ENCODE measurements at places on chromosomes 3 and 15.

- peak; percentile 3 for DNase-seq
Observed at GRCh38 chr3:59726279-59726678, 676.5 kb upstream of the CFAP20DC start.

GRCh38 chr15:51335087-51335486 lies 3.3 kb downstream of the CYP19A1 start:
- no peak for DNase-seq

DNA sequence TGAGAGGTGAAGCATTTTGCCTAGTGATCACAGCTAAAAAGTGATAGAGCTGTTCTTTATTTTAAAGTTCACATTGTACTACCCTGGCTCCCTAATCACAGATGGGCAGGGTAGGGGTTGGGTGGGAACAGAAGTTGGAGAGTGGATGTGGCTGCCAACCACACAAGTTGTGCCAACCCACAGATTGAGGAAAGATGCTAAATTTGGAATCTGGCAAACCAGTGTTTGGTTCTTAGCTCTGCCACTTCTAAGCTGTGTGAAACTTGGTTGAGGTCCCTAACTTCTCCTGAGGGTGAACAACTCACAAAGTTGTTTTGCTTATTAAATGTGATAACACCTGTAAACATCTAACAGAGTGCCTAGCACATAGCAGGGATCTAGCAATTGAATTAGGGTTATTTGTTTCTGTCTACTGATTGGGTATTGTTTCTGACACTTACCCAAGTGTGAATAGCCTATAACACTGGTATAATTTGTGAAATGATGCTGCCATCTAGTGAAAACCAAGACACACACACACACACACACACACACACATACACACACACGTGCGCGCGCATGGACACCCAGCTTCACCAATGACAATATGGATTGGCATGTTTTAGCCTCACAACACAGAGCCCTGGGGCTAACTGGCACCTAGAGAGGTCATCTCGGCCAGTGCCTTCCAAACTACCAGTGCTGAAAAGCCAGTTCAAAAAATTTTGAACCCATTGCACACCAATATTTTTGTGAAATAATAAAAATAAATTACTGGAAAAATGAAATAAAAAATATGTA lies 25.3 kb downstream of the ADGRG7 start:
- DNase-seq = no peak

DNA sequence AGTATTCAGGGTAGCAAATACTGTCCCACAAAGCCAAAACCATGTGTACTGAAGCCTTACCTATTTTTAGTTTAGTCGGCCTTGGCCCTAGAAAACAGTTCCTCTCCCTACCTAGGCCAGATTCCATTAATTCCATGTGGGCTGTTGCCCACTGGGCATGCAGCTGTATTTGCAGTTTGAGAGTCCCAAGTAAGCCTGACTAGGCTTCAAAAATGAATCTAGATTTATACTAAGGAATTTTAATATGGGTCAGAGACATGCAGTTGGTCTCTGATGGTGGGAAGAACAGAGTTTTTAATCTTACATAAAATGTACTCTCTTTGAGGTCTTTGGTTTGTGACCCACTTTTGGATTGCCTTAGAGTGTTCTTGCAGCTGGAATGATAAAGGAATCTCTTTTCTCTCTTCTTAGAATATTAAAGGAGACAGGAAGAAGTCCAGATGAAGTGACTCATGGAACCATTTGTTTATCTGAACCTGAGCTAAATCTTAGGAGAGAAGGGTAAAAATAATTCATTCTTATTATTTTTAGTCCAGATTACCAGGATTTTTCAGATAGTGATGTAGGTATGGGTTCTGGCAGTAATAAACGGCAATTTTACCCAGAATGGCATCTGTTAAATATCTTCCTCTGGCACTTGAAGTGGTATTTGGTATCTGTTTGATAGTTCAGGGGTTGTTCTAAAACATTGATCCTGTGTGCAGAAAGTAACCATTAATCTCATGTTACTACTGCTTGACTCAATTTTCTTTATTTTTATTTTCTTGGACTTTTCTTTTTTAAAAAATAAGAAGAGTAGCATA lies 33.8 kb downstream of the GLCE start:
- no peak for DNase-seq

GRCh38 chr15:83747050-83747717 lies 93.3 kb downstream of the ADAMTSL3 start:
- no peak for DNase-seq

GRCh38 chr15:74768099-74768770 lies 13.6 kb upstream of the CSK start:
- no peak for DNase-seq

- DNase-seq = no peak
Observed at GRCh38 chr15:38049891-38050290, 115.5 kb downstream of the TMCO5A start.

GRCh38 chr3:142106548-142106947 lies 42.8 kb downstream of the TFDP2 start:
- no peak for DNase-seq

DNA sequence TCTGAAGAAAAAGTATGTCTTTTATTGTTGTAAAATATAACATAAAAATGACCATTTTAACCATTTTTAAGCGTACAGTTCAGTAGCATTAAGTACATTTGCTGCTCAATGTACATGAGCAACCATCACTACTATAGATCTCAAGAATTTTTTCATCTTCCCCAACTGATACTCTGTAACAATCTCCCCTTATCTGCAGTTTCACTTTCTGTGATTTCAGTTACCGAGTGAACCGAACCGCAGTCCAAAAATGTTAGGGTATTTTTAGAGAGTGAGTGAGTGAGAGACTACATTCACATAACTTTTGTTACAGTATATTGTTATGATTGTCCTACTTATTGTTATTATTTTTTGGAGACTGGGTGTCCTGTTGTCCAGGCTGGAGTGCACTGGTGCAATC lies 9.0 kb upstream of the SLC25A26 start:
- no peak for DNase-seq

DNA sequence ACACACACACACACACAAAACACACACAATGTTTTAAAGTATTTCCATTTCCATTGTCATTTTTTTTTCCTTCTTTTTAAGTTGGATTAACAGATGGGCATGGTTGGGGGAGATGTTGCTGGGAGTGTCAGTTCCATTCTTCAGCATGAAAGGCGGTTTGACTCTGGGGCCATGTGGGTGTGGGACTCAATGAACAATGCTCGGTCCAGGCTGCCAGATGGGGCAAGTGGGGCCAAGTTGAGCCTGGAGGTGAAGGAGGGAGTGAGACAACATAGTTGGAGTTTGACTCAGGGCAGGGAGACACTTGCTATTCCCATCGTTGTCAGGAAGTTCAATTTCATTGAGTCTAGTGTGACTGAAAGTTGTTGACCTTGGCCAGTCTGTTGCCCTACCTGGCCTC lies 125.3 kb downstream of the TLE3 start:
- DNase-seq = no peak

- DNase-seq = no peak
Observed at GRCh38 chr3:52193065-52193464, 4.9 kb upstream of the ALAS1 start.

DNA sequence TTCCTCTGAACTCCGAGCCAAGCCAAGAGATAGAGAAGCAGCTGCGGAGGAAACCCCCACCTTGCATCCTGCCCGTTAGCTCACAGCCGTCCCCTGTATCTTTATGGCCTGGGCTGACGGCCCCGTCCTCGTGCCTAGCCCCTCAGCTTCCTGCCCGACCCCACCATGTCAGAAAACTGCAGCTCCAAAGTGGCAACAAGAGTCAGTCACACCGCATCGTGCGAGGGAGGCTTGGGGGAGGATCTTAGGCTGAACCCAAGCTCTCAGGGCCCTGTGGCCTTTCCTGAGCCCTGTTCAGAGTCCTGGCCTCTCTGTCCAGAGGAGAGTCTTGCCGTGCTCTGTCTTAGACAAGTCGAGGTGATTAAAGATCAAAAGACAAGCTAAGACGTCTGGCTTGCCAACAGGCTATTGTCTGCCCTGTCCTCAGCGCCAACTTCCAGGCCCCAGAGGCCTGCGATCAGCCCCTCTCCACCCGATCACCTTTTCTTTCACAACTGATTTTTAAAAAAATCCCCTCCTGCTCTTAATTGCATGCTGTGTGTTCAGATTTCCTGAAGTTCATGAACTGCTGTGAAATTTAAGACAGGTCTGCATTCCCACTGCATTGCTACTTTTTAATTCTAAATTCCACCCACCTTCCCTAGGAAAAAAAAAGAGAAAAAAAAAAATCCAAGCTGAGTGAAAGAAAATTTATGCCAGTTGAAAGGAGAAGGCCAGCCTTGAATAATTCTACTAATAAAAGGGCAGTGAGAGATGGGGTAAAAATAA lies 89.7 kb upstream of the WNT5A start:
- no peak for DNase-seq

DNA sequence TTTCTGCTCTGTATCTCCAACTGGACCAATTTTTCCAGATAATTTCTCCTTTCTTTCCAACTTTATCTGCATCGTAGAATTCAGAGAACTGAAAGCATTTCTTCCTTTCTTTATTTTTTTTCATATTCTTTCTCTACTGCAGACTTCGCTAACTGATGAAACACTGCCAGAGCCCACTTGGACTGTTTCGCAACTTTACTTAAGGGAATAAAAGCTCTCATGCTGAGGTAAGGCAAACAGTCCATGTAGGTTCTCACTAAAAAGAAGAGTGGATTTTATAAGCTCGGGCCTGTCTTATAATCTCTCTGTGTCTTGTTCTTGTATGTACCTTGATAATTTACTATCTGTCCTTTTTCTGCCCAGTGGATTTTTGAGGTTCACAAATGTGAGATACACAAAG lies 163.5 kb downstream of the CNTN4 start:
- no peak for DNase-seq

DNA sequence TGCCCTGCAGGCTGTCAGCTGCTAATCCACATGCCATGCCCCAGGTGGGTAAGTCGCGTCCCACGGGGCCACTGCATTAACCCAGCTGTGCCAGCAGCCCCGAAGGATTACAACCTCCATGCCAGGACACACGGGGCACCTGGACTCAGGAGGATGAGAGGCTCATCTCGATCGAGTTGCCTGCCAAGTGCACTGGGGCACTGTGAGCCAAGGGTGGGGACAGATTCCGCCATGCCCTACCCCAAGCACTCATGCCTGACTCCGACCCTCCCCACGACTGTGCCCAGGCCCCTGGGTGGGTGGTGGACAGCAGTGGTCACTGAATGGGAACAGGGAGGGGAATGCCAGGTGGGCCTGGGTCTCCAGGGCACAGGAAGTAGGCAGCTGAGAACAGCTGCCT lies 20.7 kb upstream of the SNRPA1 start:
- DNase-seq = no peak

GRCh38 chr3:81354119-81354518 lies 407.3 kb downstream of the GBE1 start:
- no peak for DNase-seq

- DNase-seq = no peak
Observed at GRCh38 chr3:11019116-11019819, 26.7 kb downstream of the SLC6A1 start.

DNA sequence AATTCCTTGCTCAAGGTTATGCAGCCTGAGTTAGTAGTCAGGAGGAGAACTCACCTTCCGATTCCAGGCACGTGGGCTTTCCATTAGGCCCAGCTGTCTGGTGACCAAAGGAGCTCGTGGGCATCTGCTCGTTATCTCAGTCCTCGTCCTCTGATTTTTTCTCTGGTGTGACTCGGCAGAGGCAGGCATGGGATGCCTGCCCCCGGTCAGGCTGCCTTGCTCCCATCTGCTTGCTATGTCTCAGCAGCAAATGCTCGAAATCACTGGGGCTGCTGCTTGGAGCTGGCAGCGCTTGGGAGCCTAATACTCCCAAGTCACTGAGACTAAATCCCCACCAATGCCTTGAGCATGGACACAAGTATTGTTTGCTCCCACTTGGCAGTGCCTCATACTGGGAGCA lies 84.5 kb upstream of the NMNAT3 start:
- DNase-seq = no peak

GRCh38 chr3:71709908-71710511 lies 15.2 kb downstream of the EIF4E3 start:
- no peak for DNase-seq

- no peak for DNase-seq
Observed at GRCh38 chr3:99483841-99484240, 154.6 kb upstream of the COL8A1 start.

- DNase-seq = no peak
Observed at GRCh38 chr3:127819656-127820055, 2.7 kb downstream of the MGLL start.

DNA sequence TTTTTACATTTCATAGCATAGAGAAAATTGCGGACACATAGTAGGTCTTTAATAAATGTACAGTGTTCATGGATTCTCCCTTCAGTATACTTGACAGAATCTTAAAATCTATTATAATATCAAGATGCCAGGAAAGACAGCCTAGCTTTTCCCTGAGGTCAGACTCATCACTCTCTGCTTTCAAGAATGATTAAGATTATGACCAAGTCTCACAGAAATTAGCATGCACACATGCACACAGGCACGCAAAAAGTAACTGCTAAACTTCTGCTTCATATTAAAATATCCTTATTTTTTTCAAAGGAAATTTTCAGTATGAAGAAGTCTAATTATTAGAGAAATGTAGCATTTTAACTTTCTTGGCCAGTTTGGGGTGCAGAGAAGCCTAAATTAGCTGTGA lies 493.8 kb upstream of the NECTIN3 start:
- no peak for DNase-seq

- DNase-seq = no peak
Observed at GRCh38 chr3:184284696-184285095, 8.9 kb downstream of the ECE2 start.

DNA sequence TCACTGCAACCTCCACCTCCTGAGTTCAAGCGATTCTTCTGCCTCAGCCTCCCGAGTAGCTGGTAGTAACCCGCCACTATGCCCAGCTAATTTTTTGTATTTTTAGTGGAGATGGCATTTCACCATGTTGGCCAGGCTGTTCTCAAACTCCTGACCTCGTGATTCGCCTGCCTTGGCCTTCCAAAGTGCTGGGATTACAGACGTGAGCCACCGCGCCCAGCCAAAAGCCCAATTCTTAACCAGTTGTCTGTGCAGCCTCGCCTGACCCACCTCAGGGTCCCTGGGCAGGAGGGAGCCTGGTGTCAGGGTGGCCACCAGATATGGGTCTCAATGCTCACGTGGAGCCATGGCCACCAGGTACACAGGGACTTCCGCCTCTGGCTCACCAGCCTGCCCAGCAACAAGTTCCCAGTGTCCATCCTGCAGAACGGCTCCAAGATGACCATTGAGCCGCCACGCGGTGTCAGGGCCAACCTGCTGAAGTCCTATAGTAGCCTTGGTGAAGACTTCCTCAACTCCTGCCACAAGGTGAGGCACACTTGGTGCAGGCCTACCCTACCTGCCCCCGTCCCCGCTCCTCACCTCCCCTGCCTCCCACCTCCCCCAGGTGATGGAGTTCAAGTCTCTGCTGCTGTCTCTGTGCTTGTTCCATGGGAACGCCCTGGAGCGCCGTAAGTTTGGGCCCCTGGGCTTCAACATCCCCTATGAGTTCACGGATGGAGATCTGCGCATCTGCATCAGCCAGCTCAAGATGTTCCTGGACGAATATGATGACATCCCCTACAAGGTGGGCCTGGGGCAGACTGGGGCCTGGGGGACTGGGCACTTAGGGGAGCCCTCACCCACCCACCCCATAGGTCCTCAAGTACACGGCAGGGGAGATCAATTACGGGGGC lies 48.6 kb downstream of the SEMA3G start:
- DNase-seq = no peak

- DNase-seq = no peak
Observed at GRCh38 chr3:5579139-5579602, 391.7 kb downstream of the EDEM1 start.
